Bronchial smooth muscle cell (primary cell): ENCODE measurements at places on chromosomes 13 and 19. TPM values are rescaled to one million over a fixed set of nuclear protein-coding genes. Genes with fewer than 3 reads are reported as not detected.

The ZNF253 gene
- total RNA-seq: 2.1 and 2.5 TPM in 2 replicates

The C19orf81 gene
- not detected in 2 replicates for total RNA-seq

The ERVV-1 gene
- total RNA-seq: not detected in 2 replicates

The CD79A gene
- not detected in 2 replicates for total RNA-seq

The ALKBH6 gene
- total RNA-seq: 9.3 and 13.6 TPM in 2 replicates

The ZSCAN5B gene
- total RNA-seq: not detected in 2 replicates

The CATSPERD gene
- not detected in 2 replicates for total RNA-seq

The CGB3 gene
- total RNA-seq: not detected in 2 replicates

The DNAAF3 gene
- total RNA-seq: 0.26 and 0.47 TPM in 2 replicates

The OR7D4 gene
- not detected in 2 replicates for total RNA-seq

The FUT1 gene
- under 0.01 TPM in 2 replicates for total RNA-seq

The C2CD4C gene
- under 0.01 and 0.09 TPM in 2 replicates for total RNA-seq

The EBPL gene
- total RNA-seq: 23.5 and 74.6 TPM in 2 replicates

The MADCAM1 gene
- total RNA-seq: under 0.01 TPM in 1 of 2 replicates, not detected in the other

The CLEC11A gene
- total RNA-seq: 21.3 and 46.3 TPM in 2 replicates

The UBE2S gene
- total RNA-seq: 8.6 and 20.3 TPM in 2 replicates

The TUBB4A gene
- not detected in 2 replicates for total RNA-seq
